Right ventricle myocardium superior (tissue), 1 donor: ENCODE measurements at places on chromosomes 4 and X.

- DNase-seq, result no peak
Observed at GRCh38 chr4:89724716-89725115, 112.2 kb downstream of the SNCA start.

DNA sequence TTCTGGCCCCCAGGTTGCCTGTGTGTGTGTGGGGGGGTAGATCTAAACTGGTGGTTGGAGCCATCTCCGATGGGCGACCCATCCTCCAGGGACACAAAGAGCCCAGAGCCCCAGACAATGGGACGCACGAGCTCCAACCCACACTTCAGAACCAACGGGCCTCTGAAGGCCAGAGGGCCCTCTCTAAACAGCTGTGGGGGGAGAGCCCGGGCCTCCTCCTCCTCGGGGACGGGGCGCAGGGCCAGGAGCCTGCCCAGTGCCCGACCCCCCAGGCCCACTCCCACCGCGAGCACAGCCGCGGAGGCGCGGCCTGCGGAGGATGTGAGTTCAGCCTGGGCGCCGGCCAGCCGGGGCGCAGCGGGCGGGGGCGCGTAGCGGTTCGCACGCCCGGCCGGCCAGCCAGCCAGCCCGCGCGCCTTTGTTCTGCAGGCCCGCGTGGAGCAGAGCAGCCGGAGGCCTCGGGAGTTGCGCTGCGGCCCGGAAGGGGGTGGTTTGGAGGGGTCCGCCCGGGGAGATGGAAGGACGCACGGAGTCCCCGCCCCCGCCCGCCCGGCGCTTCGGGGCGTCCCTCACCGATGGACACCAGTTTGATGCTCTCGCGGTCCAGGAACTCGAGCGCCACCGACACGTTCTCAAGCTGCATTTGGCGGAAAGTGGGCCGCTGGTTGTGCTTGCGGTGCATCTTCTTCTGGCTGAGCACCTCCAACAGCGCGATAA, 4.0 kb downstream of the FLNA start:
- DNase-seq, result no peak

GRCh38 chr4:122661176-122662160, 40.6 kb upstream of the IL21 start:
- DNase-seq, result no peak

DNA sequence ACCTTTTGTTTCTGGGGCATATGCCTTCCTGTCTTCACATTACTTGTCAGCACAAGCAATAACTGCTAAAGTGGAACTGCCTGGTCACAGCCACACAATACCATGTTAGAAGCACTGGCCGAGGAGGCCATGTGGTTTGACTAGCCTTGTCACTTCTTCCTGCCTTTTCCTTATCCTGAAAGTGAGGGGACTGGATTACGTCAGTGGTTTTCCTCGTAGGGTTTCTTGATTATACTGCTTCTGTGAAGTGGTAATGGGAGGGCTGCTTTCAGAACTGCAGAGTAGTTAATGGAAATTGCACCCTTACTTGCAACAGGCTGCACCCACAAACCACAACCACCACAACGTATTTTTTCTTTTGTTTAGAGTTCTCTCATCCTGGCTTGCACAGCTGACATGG, 26.6 kb downstream of the ZRSR2 start:
- no peak for DNase-seq

GRCh38 chr4:38311495-38312126, 351.4 kb downstream of the PTTG2 start:
- DNase-seq, result no peak

DNA sequence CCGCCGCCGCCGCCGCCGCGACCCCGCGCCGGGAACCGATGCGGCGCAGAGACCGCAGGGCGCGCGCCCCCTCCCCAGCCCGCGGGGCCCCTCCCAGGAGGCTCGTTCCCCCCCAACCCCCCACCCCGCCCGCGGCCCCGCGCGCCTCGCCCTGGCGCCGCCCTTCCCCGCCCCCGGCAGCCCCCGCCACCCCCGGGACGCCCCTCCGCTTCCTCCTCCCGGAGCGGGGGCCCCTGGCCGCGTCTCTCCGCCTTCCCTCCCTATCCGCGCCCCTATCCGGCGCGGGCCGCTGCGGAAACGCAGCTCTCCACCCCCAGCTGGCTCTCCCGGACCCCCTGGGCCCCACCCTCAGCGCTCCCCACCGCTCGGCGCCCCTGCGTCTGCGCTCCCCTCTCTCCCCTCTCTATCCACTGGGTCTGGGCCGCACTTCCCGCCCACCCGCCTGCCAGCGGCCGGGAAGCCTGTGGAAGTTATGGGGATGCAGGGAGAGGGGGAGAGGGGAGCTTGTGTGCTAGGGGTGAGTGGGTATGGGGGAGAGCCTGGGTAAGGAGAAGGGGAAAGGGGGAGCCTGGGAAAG, at the start of gene TMEM271:
TSS of gene TMEM271 (minus strand) at position 51 of the 577 bp plus-strand sequence. CDS start 233 bp downstream, outside the sequence.
- no peak for DNase-seq

- DNase-seq, result no peak
Observed at GRCh38 chr4:7813674-7814073, 126.0 kb downstream of the AFAP1 start.

DNA sequence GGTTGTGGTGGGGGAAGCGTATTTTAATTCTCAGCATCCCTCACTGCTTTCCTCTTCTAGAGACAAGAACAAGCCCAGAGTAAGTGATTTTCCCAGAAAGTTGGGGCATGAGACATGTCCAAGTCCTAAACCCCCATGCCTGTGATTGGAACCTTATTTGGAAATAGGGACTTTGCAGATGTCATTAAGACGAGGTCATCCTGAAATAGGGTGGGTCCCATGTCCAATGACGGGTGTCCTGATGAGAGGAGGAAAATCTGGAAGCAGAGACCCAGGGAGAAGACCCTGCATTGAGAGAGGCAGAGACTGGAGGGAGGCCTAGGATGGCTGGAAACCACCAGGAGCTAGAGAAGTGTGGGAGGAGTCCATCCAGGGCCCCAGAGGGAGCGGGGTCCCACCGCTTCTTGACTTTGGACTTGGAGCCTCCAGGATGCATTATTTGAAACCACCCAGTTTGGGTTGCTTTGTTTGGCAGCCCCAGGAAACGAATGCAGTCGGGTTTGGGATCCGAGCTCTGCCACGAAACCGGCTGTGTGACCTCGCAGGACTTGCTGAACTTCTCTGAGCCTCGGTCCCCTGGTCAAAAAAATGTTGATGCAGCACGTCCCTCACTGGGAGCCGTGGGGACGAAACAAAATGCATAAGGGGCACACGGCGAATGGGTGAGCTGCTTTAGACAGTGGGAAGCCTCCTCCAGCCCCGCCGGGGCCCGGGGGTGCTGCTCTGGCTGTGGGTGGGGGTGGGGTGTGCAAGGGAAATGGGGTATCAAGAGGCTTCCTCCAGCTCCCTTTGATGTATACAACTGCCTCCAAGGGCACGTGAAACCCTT, 113.9 kb downstream of the CPZ start:
- no peak for DNase-seq

- DNase-seq, result no peak
Observed at GRCh38 chrX:18792828-18793227, 85.4 kb downstream of the PPEF1 start.

GRCh38 chrX:107496786-107497185, 47.3 kb downstream of the FRMPD3 start:
- no peak for DNase-seq

- no peak for DNase-seq
Observed at GRCh38 chrX:43753637-43754036, 97.5 kb downstream of the MAOA start.

GRCh38 chr4:110622841-110623717, at the start of gene PITX2:
TSS of gene PITX2 (minus strand) at chr4:110623077. CDS start at chr4:110622460, 617 bp downstream.
- DNase-seq, result peak; percentile 76

- DNase-seq, result no peak
Observed at GRCh38 chrX:120463241-120463640, 5.9 kb downstream of the LAMP2 start.

- DNase-seq, result no peak
Observed at GRCh38 chr4:112099701-112100297, 45.5 kb upstream of the FAM241A start.

GRCh38 chr4:123740236-123740635, 343.6 kb downstream of the SPRY1 start:
- DNase-seq, result no peak

GRCh38 chr4:84403656-84404055, 95.4 kb downstream of the NKX6-1 start:
- no peak for DNase-seq

DNA sequence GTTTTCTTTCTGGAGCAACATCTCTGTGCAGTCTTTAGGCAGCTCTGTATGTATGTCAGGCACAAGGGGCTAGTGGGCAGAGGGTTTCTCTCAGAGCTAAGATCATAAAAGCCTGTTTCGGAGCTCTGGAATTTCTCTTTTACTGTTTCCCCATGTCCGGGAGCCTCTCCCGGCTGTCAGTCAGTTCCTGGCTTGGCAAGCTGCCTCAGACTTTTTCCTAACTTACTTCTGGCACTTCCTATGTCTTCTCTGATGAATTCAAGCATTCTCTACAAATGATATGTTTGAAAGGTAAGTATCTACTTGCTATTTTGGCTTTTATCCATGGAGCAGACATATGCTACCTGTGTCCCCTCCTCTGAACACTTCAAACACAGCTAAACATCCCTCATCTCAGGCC, 129.3 kb upstream of the PGRMC2 start:
- DNase-seq, result no peak

DNA sequence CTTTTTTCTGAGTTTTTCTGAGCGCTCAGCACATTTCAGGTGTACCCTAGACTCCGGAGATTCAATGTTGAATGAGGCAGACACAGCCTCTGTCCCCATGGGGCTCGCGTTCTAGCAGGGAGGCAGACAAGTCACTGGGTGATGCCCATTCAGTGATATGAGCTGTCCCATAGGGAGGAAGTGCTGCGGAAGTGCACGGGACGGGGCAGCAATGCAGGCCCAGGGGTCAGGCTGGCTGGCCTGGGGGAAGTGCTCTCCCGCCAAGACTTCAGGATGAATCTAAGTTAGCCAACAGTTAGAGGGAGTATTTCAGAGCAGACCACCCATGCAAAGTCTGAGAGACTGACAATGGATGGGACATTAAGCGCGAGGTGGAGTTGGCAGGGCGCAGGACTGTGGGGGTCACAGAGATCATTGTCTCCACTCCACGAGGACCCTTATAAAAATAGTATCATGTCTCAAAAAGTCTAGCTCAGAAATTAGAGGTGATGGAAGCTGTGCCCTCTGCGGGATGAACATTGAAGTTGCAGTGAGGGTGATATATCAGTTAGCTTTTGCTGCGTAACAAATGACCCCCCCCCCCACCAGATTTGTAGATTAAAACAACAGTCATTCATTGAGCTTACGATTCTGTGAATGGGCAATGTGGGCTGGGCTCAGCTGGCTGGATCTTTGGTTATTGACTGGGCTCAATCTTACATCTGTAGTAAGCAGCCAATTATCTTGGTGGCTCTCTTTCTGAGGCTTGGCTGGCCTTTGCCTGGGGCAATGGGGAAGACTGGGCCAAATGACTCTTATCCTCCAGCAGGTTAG, 16.4 kb downstream of the PSAPL1 start:
- DNase-seq, result peak; percentile 20

- DNase-seq, result no peak
Observed at GRCh38 chr4:43238008-43238407, 345.5 kb downstream of the GRXCR1 start.

- no peak for DNase-seq
Observed at GRCh38 chr4:2858451-2859217, 15.0 kb downstream of the ADD1 start.

DNA sequence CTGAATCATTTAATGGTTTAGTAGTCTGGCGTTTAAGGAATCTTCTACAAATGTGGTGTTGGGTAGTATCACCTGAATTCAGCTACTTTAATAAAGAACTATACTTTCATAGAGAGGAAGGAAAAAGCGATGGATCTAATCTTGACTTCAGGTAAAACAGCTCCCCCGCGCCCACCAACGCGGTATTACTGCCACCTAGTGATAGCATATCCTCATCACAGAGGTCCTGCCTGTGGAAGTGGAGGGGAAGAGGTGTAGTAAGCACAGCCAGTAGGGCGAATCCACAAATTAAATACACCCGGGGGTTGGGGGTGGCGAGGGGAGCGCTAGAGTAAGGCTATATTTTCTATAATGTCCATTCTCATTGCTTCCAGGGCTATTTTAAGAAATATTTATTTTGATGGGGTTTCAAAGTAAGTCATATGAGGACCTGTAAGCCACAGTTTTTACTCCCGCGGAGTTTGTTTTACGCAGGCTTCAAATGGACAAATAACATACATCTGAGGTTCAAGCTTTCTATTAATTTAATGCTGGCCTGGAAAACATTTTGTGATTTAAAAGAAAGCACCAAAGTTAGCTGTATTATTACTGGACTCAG, 8.3 kb upstream of the DAPP1 start:
- DNase-seq, result peak; percentile 76

- DNase-seq, result no peak
Observed at GRCh38 chr4:573122-573892, 2.8 kb downstream of the TMEM271 start.

GRCh38 chr4:12231098-12231497, 802.4 kb upstream of the HS3ST1 start:
- no peak for DNase-seq

DNA sequence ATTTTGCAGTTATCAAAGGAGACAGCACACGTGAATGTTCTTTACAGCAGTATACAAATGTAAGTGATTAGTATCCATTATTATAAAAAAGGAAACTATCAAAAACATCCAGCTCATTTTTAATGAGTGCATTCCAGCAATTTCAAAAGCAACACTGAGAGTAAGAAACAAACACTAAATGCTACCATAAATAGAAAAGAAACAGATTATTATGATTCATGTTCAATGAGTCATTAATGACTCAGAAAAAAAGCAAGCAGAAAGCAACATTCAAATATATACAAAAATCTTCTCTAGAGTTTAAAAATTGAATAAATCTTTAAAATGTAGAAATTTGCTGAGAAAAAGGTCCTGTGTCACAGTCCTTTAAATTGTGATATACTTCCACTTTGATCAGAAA, 346.5 kb upstream of the FMR1 start:
- DNase-seq, result no peak

DNA sequence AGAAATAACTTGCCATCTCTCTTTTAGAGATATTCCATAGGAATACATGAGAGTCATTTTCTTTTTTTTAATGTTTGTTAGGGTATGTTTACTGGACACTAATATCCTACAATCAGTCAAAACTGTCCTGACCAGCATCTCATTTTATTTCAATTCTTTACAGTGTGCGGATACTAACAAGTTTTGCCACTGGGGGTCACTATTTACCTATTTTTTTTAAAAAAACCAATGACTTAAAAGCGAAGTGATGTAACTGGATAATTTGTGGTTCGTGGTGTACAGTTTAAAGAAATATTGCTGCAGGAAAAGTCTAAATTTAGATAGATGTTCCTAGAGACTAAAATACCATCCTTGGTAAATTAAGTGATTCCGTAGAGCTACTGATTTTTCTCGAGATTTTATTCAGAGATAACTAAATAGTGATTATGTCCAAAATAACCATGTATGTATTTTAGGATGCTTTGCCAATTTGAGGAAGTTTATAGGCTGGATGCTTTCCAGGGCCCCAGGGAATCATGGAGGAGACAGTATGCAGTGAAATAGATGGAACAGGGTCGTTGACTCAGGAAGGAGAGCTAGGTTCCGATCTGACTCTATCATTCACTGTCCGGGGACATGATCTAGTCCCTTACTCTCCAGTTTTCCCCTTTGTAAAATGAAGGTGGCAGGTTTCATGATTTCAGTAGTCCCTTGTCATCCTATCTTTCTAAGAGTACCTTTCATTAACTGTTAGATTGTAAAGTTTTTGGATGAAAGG, 34.0 kb upstream of the GNPDA2 start:
- no peak for DNase-seq

GRCh38 chrX:24002792-24003191, 24.2 kb downstream of the KLHL15 start:
- DNase-seq, result no peak
